ENCODE measurements at places on chromosomes 7 and 10. TPM values are rescaled to one million over a fixed set of nuclear protein-coding genes. Genes with fewer than 3 reads are reported as not detected.

AFAP1L2 gene
- polyA plus RNA-seq = 11.0 TPM

PNLIPRP1 gene
- polyA plus RNA-seq = 0.45 TPM

NXPH1 gene
- polyA plus RNA-seq = not detected

HTR5A gene
- polyA plus RNA-seq = not detected

LRRC4 gene
- polyA plus RNA-seq = 0.17 TPM

UBE3C gene
- 33.2 TPM for polyA plus RNA-seq

GCK gene
- 0.64 TPM for polyA plus RNA-seq

MPP7 gene
- 3.0 TPM for polyA plus RNA-seq

ZNF727 gene
- polyA plus RNA-seq = 0.15 TPM

POM121C gene
- polyA plus RNA-seq = 22.2 TPM

PCDH15 gene
- not detected for polyA plus RNA-seq

NIPSNAP2 gene
- 54.8 TPM for polyA plus RNA-seq

KLHDC10 gene
- polyA plus RNA-seq = 12.3 TPM

All from adipose tissue (tissue), 3 donors.